ENCODE measurements at places on chromosomes 7 and 10.

DNA sequence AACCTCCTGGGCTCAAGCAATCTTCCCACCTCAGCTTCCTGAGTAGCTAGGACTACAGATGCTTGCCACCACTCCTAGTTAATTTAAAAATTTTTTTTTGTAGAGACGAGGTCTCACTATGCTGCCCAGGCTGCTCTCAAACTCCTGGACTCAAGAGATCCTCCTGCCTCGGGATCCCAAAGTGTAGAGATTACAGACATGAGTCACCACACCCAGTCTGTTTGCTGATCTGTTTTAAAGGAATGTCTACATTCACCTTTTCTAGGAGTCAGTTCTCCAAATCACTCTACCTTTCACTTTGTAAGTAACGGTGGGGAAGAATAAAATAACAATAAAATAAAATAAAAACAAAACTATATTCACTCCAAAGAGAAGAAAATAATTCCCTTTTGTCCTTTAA, 86.6 kb upstream of the AGBL3 start:
- DNase-seq, result no peak

GRCh38 chr10:43037440-43037839, 39.4 kb upstream of the RET start:
- DNase-seq, result no peak

- no peak for DNase-seq
Measured at GRCh38 chr10:22372917-22373316, 27.6 kb downstream of the SPAG6 start.

DNA sequence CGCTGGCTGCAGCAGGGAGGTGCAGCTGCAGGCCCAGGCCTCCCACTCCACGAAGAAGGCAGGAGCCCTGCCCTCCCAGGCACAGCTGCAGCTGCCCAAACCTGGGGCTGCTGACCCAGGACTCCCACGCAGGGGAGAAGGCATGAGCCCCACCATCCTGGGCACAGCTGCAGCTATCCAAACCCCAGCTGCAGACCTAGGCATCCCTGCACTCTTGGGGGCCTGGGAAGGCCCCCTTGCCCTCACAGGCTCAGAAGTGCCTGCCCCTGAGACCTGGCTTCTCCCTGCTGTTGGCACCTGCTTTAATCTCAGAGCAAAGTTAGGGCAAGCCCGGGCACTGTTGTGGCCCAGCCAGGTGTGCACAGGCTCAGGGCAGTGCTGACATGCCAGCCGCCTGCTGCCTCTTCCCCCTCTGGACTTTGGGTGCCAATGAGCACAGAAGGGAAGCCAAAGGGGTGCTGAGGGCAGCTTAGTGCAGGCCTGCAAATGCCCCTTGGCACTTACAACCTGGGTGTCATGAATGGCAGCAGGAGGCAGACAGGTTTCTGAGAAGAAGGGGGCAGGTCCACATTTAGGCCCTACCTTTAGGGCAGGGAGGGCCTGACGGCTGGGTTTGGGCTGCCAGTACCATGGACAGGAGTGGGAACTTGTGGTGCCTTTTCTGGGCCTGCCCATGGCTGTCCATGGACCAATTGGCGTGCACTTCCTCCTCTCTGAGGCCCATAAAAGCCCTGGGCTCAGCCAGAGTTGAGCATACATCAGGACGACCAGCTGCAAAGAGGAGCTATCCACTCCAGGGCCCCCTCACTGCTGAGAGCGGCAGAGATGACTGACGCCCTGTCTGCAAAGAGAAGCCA, 31.1 kb downstream of the CRTAC1 start:
- no peak for DNase-seq

- DNase-seq, result no peak
Measured at GRCh38 chr7:157807510-157807909, 470.7 kb downstream of the DNAJB6 start.

DNA sequence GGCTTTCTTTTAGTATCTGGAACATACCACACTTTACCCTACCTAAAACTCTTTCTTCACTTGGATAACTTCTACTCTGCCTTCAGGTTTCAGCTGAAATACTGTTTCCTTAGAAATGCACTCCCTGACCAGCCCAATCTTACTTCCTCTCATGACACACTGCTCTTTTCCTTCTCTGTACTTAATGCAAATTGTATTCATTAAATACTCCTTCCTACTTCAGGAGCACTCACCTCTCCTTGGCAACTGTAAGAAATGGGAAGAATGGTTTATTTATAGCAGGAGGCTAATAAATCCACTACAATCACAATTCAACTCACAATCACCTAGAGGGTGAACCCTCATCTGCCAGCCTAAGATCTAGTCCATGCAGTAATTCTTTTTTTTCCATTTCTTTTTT, 15.2 kb downstream of the ZCWPW1 start:
- no peak for DNase-seq

DNA sequence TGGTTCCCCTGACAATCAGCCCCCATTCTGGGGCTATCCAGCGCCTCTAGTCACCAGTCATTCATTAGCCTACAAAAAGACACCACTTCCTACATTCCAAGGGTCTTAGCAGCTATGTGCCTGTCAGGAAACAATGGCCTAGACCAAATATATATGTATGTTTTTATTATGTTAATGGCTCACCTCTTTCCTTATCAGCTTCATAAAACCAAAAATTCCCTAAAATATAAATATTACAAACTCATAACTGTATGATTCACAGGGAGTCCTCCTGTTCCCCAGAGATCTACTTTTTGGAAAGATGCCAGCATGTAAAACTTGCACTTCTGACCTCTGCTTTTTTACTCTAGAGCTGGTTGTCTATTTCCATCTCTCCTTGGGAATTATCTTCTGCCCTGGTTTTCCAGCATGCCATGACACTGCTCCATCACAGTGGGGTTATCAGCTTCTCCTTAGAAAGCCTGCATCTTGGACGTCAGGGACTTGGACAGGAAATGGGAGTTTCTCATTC, 79.2 kb downstream of the ABCA13 start:
- no peak for DNase-seq

GRCh38 chr10:70186571-70186970, 16.3 kb upstream of the SAR1A start:
- DNase-seq, result no peak

DNA sequence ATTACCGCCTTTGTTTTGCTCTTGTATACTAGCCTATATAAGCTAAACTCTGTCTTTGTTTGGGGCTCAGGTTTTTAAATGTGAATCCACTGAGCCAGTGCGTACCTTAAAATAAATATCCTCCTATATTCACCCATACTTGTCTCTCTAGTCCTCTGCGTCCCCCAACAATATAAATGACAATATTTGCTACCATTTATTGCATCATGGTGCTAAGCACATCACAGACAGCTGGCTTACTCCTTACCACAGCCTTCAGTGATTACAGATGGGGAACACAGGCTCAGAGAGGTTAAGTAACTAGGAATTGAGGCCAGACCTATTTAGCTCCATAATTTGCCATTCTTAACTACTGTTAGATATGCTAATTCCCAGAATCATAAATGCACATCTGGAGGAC, 3.4 kb upstream of the ADCK2 start:
- DNase-seq, result no peak

All from NCI-H1694 treated with DMSO at 0.1 percent for 48 hours (cell line).